Foreskin keratinocyte (primary cell): ENCODE measurements at places on chromosomes 11 and 22. TPM values are rescaled to one million over a fixed set of nuclear protein-coding genes. Genes with fewer than 3 reads are reported as not detected.

GRCh38 chr11:120568572-120569307, 57.2 kb downstream of the GRIK4 start:
- no peak for DNase-seq

Gene NXPE1
- total RNA-seq, result not detected in 2 replicates

DNA sequence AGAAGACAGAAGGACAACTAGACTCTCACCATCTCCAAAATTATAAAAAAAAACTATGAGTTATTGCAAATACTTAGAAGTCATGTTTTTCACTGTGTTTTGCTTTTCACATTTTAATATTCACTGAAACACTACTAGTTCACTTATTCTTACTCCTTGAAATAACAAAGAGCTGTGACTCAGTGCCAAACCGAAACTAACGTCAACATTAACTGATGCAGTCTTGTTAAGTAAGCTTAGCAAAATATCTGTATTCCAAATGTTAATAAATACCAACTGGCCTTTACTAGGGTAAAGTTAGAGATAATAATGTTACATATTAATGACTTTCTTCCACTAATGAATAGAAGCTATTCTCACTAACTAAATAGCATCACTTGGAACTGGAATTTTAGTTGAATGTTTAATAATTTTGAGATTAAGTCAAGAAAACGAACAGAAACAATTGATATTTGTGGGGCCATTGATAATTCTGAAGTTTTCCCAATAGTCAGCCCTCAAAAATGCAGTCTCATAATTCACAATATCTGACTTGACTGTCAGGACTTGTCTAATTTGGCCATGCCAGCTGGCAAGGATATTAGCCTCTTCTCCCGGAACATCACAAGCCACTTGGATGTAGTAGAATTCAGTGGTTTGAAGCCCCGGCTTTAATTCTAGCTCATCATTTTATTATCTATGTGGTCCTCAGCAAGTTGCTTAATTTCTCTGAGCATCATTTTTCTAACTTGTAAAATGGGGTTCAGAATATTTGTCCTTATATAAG, 230.1 kb upstream of the DDI1 start:
- DNase-seq, result no peak

DNA sequence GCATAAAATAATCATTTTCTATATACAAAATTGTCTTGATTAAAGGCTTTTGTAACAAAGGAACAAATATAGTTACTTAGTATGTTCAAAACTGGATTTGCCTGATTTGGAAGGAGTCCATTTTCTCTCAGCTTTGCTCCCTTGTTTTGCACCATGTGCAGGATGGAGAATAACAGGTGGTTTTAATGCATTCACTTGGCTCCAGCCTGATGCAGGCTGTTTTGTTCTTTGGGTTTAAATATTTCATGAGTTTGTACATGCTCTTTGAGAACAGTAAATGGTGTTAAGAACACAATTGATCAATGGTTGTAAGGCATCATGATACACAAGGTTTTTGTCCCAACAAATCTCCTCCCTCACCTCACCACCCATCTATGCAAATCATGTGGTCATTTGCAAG, 886.9 kb upstream of the CCDC90B start:
- no peak for DNase-seq

Gene GLYAT
- not detected in 2 replicates for total RNA-seq

DNA sequence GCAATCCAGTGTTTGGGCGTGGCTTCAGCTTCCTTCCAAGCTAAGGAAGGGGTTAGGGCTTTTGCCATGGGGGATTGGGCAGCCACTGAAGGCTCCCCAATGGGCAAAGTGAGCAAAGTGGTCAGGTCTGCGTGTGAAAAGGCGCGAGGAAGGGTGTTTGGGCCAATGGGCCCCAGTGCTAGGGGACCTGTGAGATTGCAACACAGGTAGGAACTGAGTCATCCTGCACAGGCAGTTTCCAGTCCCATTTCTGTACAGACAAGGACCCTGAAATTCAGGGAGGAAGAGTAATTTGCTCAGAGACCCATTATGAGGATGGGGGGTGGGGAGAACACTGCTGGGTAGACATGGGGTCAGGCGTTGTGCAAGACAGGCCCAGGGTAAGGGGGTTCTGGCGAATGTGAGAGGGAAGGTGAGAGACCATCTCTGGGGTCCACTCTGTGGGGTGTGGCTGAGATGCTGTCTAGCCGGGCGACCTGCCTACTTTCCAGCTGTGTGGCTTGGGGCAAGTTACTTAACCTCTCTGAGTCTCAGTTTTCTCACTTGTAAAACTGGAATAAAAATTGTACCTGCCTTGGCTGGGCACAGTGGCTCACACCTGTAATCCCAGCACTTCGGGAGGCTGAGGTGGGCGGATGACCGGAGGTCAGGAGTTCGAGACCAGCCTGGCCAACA, 7.3 kb downstream of the CCDC88B start:
- peak; percentile 72 for DNase-seq

DNA sequence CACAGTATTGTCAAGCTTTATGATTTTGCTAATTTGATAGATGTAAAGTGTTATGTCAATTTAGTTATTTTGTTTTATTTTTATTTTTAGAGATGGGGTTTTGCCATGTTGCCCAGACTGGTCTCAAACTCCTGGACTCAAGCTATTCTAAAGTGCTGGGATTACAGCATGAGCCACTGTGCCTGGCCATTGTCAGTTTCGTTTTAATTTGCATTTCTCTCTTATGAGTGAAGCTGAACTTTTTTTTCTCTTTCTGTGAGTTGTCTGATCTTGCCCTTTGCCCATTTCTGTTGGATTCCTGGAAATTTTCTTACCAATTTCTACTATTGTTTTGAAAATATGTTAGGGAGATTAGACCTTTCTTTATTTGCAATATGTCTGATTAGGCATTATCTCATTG, 15.5 kb downstream of the NEU3 start:
- DNase-seq, result no peak

DNA sequence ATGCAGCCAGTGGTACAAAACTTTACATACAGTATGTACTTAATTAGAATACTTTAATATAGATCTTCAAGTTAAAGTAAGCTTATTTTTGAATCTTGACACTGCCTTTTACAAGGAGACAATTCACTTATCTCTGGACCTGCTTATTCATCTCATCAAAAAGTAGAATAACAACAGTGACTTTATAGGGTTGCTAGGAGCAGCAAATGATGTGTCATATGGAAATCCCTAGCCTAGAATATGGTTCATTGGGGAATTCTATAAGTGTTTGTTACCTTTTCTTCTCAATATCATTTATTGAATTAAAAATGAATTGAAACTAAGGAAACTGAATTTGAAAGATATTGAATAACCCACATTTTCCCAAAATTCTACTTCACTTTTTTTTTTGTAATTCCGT, 45.0 kb upstream of the FIBIN start:
- DNase-seq, result no peak

- no peak for DNase-seq
Measured at GRCh38 chr11:18285841-18286240, 19.8 kb downstream of the SAA1 start.

Gene OR5T1
- total RNA-seq, result not detected in 2 replicates

DNA sequence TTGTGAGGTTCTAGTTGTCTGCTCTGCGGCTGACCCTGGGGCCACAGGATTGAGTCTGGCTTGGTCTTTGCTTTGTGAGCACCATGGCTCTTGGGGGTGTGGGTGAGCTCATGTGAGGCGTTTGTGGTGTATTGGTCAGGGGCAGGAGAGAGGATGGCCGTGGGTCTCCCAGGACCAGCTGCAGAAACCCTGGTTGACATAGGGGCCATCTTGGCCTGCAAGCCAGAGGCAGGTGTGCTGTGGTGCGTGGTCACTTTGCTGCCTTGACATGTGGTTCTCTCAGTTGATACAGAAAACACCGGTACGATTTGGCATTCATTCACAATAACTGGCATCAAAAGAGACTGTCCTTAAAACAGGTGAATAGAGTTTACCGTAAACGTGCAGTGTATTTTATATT, 11.3 kb downstream of the PHRF1 start:
- DNase-seq, result no peak

DNA sequence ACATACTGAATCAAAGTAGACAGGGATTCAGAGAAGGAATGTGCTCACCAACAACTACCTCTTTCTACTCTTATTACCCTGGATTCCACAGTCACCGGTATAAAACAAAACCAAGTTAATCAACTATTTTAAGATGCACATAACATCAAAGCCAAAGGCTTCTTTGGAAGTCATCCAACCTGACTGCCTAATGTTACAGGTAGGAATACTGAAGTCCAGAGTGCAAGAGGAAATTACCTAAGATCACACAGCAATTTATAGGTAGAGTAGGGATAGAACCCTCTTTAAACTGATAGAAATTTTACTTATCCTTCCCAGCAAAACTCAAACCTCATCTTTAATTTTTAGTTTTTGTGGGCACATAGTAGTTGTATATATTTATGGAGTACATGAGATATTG, 76.3 kb downstream of the PAK1 start:
- no peak for DNase-seq

Gene ROM1
- total RNA-seq, result 1.0 and 1.2 TPM in 2 replicates
